ENCODE measurements at places on chromosomes 12 and 14.

- DNase-seq: no peak
Measured at GRCh38 chr14:58198086-58198485, 1.9 kb upstream of the ACTR10 start.

DNA sequence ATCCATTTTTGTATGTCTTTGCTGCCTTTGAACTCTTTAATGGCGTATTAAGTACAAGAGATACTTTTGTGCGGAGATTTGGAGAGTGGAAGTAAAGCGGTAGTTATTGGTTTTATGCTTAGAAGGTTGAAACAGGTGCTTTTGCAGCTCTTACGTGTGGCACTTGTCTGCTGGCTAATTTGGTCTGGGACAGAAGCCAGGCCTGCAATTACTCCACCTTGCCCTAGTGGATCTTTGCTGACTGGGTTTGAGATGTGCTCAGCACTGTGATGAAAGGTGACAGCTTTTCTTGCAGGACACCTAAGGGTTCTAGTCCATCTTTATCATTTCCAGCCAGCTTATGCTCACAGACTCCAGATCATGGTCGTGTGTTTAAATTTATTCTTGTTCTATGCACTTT is 252.5 kb downstream of the RPL10L start:
- DNase-seq: no peak

DNA sequence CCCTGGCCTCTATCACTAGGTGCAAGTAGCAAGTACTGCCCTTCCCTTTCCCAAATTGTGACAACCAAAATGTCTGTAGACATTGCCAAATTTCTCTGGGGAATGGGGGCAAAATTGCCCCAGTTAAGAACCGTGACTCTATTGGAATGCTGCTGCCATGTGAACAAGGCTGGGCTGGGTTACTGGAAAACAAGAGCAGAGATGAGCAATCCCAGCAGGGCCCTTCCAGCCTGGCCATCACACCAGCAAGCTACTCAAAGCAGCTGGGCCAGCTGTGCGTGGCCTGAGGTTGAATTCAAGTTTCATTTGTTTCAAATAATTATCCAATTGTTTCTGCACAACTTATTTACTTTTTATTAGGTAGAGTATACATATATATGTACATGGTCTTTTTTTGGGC is 103.4 kb upstream of the PKP2 start:
- no peak for DNase-seq

- no peak for DNase-seq
Measured at GRCh38 chr12:2666846-2667245, 127.9 kb upstream of the FKBP4 start.

DNA sequence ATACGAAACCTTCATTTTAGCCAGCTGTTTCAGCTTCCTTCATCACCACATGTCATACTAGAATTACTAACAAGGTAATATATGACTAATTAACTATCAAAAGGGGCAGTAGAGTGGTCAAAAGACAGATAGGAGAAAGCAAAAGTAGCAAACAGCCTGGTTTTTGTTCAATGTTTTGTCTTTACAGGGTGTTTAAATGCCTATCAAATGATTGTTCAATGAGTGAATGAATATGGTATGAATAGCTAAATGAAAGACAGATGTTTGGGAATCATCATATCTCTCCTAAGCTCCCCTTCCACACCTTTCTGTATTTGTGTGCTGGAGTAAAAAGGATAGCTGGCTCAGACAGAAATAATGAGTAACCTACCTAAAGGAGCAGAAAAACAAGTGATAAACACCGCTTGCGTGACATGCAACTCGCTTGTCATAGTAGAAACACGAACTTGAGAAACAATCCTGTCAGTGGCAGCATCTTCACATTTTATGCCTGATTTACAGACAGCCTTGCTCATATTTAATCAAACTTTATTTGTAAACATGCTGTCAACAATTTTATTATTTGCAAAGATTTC is 34.2 kb downstream of the ABCC9 start:
- DNase-seq: no peak

GRCh38 chr12:80242321-80242720 is 143.0 kb downstream of the OTOGL start:
- DNase-seq: no peak

GRCh38 chr12:32559434-32559833 is 119.7 kb upstream of the DNM1L start:
- no peak for DNase-seq

DNA sequence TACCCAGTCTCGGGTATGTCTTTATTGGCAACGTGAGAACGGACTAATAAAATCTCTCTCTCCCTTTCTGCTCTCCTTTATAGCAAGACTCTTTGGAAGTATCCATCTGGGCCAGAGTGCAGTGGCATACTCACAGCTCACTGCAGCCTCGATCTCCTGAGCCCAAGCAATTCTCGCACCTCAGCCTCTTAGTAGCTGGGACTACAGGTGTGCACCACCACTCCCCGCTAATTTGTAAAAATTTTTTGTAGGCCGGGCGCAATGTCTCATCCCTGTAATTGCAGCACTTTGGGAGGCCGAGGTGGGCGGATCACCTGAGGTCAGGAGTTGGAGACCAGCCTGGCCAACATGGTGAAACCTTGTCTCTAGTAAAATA is 33.2 kb upstream of the PPP2R5C start:
- DNase-seq: no peak

DNA sequence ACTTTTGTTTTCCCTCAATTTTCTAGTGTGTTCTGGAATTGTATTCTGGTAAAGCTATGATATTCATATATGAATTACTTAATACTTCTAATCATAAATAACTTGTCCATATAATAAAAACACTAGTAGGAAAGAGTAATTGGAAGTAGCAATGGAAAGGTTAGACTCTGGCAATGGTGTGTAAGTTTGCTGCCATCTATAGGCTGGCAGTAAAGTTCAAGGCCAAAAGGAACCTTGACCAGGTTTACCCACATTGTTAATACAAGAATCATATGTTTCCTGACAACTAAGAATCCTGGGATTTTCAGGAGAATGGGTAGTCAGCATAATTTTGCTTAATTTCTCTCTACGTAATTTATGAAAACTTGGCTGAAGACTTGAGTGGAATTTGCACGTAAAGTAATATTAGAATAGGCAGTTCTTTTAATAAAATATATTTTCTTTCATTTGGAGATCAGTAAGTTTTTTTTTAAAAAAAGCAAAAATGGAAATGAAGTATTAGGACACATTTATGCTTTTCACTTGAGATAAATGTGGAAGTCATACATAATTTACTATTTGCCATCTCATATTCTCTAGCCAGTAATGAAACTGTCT is 926.7 kb downstream of the GALC start:
- no peak for DNase-seq

DNA sequence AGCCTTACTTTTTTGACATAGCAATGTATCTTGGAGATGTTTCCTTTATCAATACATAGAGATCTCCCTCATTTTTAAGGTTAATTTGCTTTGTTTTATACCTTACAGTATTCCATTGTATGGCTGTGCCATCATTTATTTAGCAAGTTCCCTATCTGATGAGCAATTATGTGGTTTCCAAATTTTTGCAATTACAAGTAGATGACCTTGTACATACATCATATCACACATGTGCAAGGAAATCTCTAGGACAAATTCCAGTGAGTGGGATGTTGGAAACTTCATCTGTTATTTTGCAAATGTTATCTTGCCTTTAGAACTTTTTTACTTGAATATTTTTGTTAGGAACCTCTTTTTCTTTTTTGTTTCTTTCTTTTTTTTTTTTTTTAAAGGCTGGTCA is 49.7 kb downstream of the DRAM1 start:
- DNase-seq: no peak

DNA sequence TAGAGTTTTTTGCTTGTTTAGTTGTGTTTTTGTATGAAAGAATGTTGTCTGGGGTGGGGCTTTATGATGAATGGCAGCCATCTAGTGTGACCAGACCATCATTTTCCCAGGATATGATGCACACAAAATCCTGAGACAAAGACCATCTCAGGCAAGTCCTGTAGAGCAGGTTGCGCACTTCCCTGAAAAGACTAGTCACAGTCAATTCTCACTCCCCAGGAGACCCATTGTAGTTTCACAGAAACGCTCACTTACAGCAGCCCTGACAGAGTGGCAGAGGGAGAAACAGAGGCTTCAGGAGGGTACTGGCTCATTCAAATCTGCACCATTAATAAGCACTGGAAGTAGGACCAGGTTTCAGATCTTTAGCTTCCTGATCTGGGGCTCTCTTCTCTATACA is 183.2 kb downstream of the TMEM117 start:
- no peak for DNase-seq

- no peak for DNase-seq
Measured at GRCh38 chr14:57057803-57058202, 210.9 kb downstream of the EXOC5 start.

DNA sequence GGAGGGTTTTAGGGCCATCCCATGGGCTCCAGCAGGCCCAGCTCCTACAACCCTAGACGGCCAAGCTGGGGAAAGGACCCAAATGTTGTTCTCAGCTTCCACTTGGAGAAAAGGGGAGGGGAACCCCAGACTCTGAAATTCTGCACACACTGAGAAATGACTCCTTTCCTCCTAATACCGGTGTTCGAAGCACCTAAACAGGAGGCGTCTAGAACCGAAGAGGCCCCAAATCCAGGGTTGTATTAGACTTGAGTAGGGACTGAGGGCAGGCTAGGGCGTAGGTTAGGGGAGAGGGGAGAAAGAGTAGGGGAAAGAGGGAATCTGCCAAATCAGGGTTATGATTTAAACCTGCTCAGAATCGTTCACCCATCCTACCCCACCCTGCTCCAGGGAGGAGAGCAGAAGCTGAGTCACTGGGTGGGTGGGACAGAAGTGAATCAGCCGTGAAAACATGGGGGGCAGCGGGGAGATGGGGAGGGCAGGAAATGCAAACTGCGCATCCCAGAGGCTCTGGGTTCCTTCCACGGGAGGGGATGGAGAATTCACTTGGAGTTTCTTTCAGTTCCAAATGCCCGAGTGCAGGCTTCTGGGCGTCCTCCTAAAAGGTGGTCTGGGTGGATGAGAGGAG is 1.0 kb downstream of the IGFBP6 start:
- DNase-seq: no peak

DNA sequence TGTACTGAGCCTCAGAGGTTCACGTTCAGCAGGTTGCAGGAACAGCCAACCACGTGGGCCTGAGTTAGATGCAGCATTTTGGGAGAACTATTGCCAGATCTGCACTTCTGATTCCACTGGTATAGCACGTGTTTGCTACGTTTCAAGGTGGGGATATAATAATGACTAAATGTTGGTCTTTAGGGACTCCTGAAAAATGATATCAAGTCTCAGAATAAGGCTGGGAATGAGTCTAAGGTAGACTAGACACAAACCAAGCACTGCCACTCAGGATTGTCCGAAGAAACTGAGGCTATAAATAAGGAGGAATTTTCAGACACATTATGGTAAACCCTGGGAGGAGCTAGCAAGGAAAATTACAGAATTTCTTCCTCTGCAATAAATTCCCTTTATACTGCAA is 98.1 kb downstream of the ESR2 start:
- no peak for DNase-seq

DNA sequence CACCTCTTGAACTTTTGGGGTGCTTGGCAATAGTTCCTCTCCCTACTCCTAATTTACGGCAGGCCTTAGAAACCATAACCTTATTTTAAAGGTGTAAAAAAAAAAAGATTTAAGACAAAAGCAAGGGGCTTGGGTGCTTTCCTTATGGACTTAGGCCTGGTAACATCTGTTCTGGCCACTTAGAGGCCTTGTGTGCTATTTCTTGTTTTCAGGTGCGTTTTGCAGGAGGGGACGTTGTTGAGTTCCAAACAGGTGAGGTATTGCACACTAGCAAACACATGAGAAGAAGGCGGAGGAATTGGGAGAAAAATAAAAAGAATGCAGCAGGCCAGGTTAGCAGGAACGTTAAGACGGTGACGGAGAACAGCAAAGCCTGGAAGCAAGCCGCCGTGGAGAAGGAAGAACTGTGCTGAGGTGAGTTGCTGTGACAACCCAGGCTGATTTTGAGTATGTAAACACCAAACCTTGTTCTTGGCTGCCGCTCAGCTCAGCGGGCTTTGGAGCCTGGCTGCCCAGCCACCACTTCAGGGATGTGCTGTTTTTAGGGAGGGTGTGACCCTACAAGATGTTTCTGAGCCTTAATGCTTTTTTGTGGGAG is 17.3 kb downstream of the EMG1 start:
- no peak for DNase-seq

GRCh38 chr12:46459861-46460545 is 87.4 kb upstream of the SLC38A2 start:
- DNase-seq: no peak

DNA sequence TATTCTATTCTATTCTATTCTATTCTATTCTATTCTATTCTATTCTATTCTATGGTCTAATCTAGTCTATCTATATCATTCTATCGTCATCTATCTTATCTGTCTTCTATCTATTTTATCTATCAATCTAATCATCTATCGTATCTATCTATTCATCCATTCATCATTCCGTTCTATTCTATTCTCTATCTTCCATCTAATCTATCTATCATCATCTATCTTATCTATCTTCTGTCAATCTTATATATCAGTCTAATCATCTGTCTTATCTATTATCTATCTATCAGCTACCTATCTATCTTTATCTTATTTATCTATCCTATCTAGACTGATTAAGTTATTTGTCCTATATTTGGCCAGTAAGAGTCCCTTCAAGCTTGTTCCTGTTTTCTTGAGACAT is 831.5 kb upstream of the TMEM132C start:
- no peak for DNase-seq

- no peak for DNase-seq
Measured at GRCh38 chr12:67070604-67071003, 198.6 kb upstream of the CAND1 start.

DNA sequence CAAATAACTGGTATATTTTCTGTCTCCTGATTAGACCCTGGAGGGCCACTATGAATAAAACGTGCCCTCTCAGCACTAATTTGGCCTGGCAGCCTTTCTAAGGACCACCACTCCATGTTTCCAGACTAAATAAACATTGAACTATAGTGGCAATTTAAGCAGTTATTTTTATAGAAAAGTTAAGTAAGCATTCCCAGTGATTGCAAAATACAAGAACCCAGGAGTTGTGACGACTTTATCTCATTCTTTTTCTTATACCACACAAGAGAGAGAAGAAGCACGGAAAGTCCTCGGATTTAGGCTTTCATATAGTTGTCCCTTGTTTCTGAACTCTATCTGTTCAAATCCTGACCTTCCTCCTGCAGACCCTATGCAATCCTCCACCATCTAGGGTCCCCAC is 23.1 kb upstream of the STRAP start:
- DNase-seq: no peak

GRCh38 chr12:95532851-95533250 is 18.4 kb downstream of the USP44 start:
- DNase-seq: no peak

- DNase-seq: no peak
Measured at GRCh38 chr12:97075934-97076630, 169.0 kb downstream of the NEDD1 start.

DNA sequence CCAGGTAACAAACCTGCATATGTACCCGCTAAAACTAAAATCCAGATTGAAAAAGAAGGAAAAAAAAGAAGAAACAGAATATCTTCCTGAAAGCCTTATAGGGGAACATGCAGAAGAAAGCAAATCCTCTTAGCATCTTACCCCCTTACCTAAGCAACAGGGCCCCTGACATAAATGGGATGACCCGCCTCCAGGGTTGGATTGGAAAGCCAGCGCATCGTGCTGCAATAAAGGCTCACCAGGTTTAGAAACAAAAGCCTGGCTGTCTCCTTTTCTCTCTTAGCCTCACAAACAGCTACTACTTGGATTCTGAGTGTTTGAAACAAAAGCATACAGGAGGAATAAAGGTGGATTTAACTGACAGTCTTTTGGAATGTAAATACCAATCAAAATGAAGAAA is 13.8 kb upstream of the ADCK1 start:
- no peak for DNase-seq

GRCh38 chr12:28367993-28368392 is 177.7 kb downstream of the CCDC91 start:
- no peak for DNase-seq

Data from stimulated activated CD8-positive, alpha-beta memory T cell treated with anti-CD3 and anti-CD28 coated beads, Interleukin-15, amount 100 ng/mL, for 48 hours (primary cell).